ENCODE measurements at places on chromosomes 7 and 10.

DNA sequence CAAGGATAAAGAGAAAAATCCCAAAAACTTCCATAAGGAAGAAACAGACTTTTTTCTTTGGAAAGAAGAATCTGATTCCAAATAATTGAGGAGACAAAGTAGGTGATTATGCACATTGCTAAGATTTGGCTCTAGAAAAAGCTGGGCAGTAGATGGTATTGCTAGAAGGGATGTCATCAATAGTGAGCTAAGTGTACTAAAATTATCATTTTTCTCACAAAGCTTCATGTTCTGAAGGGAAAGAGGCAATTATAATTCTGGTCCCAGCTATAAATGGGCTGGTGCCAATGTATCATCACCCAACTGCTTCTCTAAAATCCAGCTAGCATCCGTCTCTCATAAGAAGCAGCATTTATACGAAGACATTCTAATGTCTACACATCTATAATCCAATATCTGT, 23.9 kb downstream of the STEAP1 start:
- DNase-seq, result no peak

DNA sequence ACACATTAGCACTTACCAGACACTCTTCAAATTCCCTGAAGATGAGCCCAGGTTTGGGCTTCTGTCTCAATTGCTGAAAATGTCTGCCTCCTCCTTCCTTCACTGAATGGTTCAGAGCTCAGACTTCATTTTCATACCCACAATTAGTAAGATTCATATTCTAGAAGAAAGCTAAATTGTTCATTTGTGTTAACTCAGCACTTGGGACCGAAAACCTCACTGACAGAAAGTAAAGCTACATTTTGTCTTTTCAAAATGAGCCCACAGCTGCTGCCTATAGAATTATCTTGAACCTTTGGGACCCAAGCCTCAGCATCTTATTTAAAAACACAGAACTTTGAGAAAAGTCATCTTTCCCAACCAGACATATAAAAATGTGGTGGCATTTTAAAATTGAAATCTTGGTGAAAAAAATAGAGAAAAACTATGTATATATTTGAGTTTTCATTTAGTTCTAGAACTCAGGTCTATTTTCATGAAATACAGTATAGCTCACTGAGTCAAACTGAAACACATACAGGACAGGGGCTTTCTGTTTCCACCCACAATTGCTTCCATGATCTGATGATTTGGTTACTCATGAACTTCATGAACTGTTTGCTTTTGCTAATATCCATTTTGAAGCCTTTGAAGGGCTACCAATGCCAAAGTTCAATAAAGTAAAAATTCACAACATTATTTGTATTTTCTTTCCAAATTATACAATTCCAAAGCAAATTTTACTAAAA, 119.1 kb upstream of the PFKP start:
- no peak for DNase-seq

DNA sequence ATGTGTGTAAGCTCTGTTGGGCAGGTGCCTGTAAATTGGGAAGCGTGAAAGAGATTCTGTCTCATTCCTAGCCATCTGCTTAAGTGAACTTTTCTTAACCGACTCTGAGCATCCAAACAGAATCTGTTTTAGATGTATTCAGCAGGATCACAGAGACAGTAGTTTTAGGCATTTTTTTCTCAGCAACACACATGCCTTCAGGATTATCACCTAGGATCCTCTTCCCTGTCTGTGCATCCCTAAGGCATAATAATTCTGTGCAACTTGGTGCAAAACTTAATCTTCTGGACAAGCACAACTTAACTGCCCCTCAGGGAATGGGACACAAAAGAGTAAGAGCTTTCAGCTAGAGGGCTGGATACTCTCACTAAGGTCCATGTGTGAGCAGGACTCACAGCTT, 284.8 kb downstream of the C7orf25 start:
- DNase-seq, result no peak

DNA sequence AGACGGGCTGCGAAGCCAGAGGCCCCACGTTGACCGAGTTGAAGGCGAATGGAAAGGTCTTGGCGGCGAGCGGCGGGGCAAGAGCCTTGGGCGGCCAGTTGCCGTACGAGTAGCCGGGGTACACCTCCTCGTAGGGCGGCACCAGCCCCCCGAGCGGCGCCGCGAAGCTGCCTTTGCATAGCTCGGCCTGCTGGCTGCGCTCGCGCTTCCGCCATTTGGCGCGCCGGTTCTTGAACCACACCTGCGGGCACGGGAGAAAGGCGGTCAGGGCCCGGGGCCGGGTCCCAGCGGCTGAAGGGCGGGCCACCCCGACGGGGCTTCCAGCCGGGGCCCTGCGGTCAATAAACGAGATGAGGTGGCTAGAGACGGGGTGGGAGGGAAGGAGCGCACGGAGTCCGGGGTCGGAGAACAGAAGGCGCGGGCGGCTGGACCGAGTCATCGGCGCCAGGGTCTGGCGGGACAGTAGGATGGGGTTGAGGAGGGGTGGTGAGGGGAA, 4.8 kb downstream of the ELOVL3 start:
- no peak for DNase-seq

DNA sequence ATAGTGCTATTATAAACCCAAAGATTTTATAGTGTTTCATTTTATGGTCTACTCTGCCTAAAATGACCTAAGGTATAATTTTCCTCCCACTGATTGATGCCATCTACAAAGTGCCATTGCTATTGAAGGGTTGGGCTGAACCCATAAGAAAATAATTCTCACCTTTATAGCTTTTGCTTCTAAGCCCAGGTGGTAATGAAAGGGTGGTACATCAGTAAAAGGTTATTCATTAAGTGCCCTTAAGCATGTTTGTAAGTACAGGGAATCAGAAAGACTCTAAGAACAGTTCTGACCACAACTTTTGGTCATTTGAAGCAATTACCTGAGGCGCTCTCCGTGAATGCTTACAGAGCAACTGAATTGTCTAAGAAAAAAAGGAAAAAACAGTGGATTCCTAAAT, 1247.3 kb downstream of the NXPH1 start:
- DNase-seq, result no peak

GRCh38 chr7:65453341-65454030, 79.8 kb downstream of the ZNF92 start:
- DNase-seq, result no peak

GRCh38 chr7:117271566-117271965, 51.3 kb downstream of the WNT2 start:
- no peak for DNase-seq

DNA sequence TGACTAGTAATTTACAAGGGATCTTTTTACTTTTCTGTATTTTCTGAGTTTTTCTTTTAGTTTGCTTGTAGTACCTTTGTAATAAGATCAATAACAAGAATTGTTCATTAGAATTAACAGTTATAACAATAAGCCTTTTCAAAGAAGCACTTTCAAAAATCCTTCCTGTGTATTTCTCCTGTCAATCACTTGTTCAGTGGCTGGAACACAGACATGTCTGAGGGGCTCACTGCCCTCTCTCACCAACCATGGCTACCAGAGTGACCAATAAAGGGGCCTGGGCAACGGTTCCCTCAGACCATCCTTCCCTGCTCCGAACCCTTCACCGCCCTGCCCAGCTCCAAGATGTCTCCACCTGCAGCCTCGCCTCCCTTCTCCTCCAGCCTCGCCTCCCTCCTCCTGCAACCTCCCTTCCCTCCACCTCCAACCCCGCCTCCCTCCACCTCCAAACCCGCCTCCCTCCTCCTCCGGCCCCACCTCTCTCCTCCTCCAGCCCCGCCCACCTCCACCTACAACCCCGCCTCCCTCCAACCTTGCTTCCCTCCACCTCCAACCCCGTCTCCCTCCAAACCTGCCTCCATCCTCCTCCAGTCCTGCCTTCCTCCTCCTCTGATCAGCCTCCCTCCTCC, 353.4 kb downstream of the TNS3 start:
- no peak for DNase-seq

DNA sequence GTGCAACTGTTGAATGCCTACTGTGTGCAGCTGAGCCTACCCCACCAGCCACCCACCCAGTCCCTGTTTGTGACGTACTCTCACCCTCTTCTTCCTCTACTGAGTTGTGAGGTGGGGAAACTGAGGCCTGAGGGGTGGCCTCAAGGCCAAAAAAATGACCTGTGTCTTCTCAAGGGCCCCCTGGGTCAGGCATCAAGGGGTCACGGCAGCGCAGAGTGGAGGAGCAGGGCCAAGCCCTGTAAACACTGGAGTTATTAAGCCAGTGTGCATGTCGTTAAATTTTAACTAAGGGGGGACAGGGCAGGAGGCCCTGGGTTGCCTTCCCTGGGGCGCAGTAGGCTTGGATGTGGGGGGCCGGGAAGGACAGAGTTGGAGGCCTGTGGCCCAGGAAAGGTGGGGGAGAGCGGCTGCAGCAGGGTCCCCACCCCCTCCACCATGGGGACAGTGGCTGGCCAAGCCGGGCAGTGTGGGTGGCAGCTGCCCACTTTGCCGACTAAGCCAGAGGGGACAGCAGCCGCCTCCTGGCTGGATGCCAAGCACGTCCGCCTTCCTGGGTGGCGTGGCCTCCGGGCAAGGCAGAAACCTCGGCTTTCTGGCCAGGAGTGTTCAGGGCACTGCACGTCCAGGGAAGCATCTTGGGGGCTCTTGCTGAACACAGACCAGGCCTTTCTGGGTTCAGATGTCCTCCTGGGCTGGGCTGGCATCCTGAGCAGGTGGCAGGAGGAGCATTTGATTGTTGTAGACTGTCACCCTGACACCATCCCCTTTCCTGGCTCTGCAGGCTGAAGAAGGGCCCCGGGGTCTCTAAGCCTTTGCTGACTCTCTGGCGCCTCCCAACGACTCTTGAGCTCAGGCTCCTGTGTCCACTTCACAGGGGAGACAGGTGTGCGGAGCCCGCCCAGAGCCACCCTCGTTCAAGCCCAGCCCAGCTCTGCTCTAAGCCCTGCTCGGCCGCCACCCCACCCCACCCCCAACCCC, 1.9 kb downstream of the SLC29A4 start:
- DNase-seq, result peak; percentile 39

GRCh38 chr7:116872026-116872425, 9.6 kb downstream of the CAPZA2 start:
- DNase-seq, result no peak

DNA sequence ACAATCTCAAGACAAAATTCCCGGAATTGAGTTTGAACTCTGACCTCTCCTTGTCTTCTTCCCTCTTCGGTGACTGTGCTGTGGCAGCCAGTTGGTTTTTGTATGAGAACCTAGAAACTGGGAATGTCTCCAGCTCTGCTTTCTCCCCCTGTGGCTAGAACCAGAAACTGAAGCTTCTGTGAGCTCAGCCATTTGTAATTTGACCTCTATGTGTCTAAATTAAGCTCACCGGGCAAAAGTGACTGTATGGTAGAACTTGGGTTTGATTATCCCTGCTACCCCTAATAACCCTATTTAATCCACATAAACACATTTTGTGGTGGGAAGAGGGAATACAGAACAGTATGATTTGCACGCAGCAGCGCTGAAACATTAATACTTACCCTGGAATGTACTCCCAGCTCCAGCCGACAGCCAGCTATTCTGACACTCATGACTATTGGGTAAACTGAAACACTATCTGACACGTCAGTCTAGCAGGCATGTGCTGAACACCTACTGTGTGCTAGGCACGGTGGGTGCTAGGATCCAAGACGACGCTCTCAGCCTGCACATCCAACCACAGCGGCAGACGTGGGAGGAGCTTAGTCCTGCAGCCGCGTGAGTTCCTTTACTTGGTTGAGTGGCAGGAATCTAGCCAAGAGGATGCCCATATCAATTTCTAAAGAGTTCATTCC, 324.8 kb downstream of the SFMBT2 start:
- DNase-seq, result no peak

- no peak for DNase-seq
Measured at GRCh38 chr7:155219947-155220769, 77.5 kb upstream of the INSIG1 start.

DNA sequence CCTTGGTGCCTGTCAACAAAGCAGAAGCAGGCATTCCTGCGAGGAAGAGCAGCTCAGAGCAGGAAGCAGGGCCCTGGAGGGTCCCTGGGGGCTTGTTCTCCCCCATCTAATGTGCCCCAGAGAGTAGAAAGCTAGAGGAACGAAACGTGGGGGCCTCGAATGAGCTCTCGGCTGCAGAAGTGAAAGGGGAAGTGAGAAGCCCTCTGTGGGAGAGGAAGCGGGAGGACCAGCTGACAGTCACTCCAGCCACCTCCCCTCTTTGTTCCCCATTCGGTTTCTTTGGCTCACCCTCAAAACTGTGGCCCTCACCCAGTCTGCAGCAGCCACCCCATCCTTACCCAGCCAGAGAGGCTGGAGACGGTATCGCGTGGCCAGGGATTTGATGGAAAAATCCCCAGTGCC, 25.0 kb downstream of the C10orf105 start:
- DNase-seq, result no peak

DNA sequence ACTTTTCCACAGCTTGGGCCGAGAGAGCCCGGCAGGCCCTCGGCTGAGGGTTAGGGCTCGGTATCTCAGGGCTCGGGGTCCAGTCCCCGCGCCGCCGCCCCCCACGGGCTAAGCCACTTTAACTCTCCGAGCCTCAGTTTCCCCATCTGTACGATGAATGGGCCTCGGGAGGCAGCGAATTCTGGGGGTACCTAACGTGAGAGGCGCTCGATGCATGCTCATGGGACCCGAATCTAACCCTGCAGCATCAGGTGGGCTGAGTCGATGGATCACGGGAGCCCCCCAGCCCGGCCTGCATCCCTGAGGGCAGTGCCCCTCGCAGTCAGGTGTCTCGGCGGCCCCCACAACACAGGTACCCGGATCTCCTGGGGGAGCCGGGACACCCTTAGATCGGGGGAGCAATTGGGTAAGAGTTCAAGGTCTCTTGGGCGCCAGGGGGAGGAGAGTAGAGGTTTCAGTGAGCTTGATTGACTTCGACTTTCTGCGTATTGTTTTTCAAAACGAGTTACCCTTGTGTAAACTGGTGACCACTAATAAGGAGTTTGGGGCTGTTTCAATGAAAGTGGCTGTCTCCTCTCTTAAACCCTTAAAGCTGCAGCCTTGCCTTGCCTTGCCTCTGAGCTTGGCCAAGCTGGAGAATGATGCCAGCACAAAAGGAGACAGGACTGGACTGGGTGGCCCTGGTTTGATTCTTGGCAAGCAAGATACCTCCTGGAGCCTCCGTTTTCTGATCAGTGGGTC, 631 bp downstream of the POR start:
- DNase-seq, result no peak

Data from NCI-H187 treated with DMSO at 0.1 percent for 48 hours (cell line).